Karpas-422 (cell line): ENCODE measurements at places on chromosomes 7 and 10.

- no peak for DNase-seq
Measured at GRCh38 chr10:115063701-115064658, 29.2 kb upstream of the ATRNL1 start.

DNA sequence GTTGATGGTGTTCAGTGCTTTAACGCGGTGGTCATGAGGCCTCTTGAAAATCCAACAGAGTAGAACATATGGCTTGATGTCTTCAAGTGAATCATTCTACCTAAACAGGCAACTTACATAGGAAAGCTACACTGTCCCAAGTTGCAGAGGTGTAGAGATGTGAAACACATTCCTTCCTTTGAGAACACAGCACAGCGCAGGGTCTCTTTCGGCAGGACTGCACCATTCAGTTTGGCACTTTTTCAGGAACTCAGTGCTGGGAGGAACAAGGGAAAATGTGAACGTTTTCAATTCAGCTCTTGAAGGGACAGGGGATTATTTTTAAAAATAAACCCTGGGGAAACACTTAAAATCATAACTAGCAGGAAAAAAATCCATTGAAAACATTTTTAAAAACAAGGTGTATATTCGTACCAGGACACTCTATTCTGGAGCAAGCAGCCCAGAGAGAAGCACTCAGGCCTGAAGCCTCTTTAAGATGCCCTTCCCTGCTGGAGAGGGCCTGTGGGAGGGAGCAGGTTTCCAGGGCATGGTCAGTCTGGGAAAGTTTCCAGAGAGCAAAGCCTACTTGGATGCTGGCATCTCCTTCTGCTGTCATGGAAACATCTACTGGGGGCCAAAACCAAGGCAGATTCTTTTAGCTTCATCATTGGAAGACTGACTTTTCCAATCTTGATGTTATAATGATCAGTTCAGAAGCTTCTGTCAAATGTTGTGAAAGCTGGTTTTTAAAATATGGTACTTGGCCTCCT lies 60.4 kb upstream of the NPVF start:
- no peak for DNase-seq

GRCh38 chr7:129247087-129247486 lies 22.3 kb downstream of the AHCYL2 start:
- no peak for DNase-seq

- no peak for DNase-seq
Measured at GRCh38 chr10:133129071-133129858, 30.8 kb upstream of the KNDC1 start.

GRCh38 chr7:69684369-69685292 lies 86.4 kb downstream of the AUTS2 start:
- DNase-seq, result no peak

- no peak for DNase-seq
Measured at GRCh38 chr10:60461688-60462087, 72.0 kb upstream of the ANK3 start.

DNA sequence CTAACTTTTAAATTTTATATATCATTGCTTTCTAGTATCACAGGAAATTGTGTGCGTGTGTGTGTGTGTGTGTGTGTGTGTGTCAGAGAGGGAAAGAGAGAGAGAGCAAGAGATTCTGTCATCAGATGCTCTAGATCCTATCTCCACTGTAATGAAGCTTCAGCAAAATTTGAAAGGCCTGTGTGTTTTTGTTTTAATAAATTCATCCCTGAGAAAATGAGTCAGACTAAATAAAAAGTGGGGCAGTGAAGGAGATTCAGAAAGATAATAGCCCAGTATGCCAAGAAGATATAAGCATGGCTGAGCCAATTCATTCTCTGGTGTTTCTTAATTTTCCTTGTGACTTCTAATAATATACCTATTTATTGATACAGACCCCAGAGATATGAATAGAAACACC lies 184.2 kb upstream of the TMEM196 start:
- DNase-seq, result no peak

DNA sequence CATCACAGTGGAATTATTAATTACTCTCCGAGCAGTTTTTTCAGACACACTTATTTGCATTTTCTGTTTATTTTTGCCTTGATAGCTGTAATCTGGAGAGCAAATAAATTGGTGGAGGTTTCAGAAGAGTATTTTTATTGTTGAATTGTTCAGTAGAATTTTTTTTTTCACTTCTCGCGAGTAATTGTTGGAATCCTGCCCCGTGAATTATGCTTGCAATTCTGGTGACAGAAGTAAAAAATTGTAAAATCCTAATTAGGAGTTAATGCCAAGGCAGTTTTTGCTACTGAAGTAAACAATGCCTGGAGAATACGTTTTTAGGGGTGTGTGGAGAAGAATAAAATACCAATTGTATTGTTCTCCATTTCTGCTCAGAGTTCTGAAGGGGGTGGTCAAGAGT lies 88.2 kb downstream of the AOAH start:
- DNase-seq, result no peak

DNA sequence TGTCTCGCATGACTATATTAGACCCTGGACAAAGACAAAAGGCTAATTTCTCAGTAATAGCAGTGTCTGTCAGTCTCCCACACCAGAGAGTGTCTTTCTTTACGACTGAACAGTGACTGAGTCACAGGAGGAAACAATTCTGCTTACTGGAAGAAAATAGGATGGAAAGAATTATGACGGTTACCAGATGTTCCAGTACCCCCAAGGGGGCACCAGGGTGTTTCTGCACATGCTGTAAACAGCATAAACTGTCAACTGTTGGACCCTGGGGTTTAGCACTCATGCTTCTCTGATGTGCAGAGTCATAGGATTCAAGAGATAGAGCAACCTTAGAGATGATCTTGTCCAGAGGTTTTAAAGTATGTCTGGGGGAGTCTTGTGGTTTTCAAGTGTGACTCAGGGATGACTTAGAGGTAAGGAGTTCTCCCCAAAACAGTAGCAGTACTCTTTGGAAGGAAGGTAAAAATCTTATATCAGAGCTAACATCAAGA lies 291.7 kb downstream of the THSD7A start:
- no peak for DNase-seq

GRCh38 chr10:126147866-126148587 lies 240.2 kb downstream of the ADAM12 start:
- DNase-seq, result no peak

DNA sequence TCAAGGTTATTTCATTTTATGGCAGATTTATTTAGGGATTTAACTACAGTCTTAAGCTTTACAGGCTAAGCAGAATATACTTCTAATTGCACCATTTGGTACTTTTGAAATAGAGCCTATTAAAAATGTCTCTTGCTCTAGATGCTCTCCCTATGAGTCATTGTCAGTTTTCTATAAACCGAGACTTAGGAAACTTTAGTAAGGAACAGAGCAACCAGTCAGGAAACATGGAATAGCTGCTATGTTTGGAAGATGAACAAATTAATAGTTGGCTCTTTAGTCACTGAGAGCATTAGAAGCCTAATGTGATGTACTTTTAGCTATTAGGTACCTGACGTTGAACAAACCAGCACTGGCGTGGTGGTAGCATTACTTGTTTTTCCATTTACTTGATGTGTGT lies 35.3 kb downstream of the INPP5F start:
- DNase-seq, result no peak

DNA sequence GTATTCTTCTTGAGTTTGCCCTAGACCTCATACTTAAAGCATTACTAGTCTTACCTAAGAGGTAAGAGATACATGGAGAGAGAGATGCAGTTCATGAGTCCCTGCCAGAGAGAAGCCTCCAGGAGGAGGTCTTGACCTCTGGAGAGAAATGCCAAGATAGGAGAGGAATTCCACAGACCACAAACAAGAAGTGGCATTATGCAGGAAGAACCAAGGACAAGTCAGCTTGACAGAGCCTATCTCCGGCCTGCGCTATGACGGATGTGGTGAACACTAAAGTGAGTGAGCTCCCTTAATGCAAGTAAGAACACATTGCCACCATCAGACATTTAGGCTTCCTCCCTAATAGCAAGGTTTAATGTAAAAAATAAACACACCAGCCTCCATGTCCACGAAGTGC lies 27.9 kb upstream of the COL1A2 start:
- DNase-seq, result no peak

GRCh38 chr10:10869592-10869991 lies 148.1 kb upstream of the CELF2 start:
- DNase-seq, result no peak

- no peak for DNase-seq
Measured at GRCh38 chr10:3137958-3138726, 34.4 kb downstream of the PITRM1 start.

DNA sequence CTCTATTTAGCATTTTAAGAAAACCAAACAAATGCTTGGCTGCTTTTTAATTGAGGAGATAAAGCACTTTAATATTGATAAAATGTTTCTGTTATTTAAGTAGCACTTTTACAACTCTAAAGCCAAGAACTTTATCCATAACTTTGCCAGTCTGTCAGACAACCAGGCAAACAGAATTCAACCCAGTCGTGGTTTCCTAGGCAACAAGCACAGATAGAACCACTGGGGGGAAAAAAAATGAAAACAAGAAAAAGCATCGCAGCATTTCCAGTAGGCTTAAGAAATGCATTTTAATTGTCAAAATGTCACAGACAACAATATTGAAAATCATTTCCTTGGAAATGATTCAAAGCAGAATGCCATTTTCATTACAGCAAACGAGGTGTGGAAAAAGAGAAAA lies 323.4 kb downstream of the PARD3 start:
- no peak for DNase-seq

GRCh38 chr7:65809259-65809981 lies 63.5 kb upstream of the VKORC1L1 start:
- peak; percentile 89 for DNase-seq
